Hematopoietic multipotent progenitor cell treated with erythropoietin and hydrocortisone succinate and interleukin-3 and kit ligand, for 4 days (in vitro differentiated cells): ENCODE measurements at places on chromosomes 3 and 15.

GRCh38 chr3:194928831-194929577 is 243.3 kb downstream of the FAM43A start:
- DNase-seq, result peak; percentile 30

GRCh38 chr3:9342696-9343095 is 20.2 kb upstream of the THUMPD3 start:
- no peak for DNase-seq

DNA sequence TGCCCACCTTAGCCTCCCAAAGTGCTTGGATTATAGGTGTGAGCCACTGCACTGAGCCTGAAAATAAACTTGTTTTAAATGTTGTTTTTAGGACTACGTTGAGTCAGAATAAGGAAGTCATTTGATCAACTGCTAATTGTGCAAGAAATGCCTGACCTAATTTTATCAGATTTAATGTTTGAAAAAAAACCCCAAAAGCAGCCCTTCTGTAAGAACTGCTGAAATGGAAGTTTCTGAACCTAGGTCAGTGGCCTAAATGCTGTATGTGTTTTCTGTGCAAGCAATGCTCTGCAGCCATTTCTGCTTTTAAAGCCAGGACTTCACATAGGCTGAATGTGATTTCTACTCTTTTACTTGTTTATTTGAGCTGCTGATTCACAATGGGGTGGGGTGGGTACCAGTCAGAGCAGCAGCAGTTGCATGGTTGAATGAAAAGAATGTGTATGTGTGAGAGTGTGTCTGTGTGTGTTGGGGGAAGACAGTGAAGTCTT is 6.6 kb downstream of the GPX1 start:
- DNase-seq, result peak; percentile 86

GRCh38 chr3:49867871-49868321 is 1.8 kb downstream of the CAMKV start:
- peak; percentile 84 for DNase-seq

- DNase-seq, result no peak
Observed at GRCh38 chr3:108946292-108947285, 7.1 kb downstream of the GUCA1C start.

DNA sequence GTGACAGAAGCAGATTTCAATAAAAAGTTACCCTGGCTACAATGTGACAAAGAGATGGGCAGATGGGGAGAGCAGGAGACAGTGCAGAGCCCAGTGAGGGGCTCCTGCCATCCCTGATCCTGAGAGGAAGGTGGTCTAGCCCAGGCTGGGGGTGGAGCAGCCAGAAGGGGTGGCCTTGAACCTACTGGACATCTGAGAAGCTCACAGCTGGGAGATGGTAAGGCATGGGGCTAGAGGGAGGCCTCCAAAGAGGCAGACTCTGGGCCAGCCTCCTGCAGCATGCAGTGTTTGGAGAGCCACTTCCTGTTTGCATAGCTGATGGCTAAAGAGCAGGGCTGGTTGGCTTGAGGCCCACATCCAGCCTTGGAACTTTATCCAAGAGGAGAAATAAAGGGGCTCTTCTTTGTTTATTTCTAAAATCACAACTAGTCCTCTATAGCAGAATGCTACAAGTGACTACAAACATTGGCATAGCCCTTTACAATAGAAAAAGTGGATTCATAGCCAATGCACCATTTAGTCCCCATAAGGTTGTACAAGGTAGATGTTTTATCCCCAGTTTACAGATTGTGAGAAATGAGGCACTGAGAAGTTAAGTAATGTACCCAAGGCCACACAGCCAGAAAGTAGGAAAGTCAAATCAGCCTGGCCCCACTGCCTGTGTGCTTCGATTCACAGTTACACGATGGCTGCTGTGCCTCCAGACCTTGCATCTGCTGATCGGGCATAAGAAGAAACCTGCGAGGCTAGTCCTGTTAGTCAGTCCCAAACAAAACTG is 4.6 kb downstream of the EFCC1 start:
- DNase-seq, result no peak

DNA sequence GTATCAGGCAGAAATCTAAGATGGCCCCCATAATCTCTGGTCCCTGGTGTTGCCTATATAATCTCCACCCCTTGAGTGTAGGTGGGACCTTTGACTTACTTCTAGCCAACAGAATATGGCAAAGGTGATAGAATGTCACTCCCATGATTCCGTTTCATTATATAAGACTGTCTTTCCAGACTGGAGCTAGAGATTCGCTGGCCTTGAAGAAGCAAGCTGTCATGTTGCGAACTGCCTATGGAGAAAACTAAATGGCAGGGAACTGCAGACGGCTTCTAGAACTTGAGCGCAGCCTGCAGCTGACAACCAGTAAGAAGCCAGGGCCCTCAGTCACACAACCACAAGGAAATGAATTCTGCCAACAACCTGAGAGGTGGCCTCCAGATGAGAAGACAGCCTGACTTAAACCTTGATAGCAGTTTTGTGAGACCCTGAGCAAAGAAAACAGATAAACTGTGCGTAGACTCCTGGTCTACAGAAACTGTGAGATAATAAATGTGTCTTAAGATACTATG is 2.2 kb upstream of the KPNA1 start:
- peak; percentile 50 for DNase-seq
